Motor neuron (in vitro differentiated cells): ENCODE measurements at places on chromosomes 4 and X.
A peak's percentile ranks its signal among the peaks of the same experiment; 100 is the strongest.

DNA sequence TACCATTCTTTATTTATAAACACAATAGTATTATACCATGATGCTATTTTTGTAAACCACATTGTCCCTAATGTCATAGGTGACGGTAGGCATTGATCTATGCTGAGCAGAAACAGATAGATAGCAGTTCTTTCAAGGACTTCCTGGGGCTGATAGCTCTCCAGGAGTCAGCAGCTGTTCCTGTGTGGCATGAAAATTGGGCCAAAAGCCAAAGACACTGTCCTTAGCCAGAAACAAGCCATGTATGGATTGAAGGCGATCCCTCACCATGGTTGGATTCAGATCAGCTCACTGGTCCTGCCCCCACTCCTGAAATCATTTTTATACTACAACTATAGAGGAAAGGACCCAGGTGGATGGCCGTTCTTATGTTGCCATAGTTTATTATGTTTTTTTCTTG is 53.6 kb downstream of the DDX60 start:
- ATAC-seq = no peak

- ATAC-seq = no peak
These were observed 89.1 kb downstream of the FAM13A start for GRCh38 chr4:88967883-88968331.

GRCh38 chr4:55173580-55173979 is 48.2 kb upstream of the KDR start:
- no peak for ATAC-seq

DNA sequence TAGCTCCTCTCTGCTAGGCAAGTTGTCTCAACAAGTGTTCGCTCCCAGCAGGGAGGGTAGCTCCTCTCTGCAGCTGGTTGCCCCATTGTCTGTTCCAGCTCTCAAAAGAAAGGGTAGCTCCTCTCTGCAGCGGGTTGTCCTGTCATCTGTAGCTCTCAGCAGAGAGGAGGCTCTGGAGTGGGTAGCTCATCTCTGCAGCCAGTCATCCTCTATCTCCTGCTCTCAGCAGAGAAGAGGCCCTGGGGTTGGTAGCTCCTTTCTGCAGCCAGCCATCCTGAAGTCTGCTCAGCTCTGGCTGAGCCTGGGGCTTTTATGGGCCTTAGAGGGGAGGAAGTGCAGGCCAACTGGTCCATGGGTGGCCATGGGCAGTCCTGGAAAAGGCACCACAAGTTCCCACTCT is 342.7 kb downstream of the PTTG2 start:
- no peak for ATAC-seq

DNA sequence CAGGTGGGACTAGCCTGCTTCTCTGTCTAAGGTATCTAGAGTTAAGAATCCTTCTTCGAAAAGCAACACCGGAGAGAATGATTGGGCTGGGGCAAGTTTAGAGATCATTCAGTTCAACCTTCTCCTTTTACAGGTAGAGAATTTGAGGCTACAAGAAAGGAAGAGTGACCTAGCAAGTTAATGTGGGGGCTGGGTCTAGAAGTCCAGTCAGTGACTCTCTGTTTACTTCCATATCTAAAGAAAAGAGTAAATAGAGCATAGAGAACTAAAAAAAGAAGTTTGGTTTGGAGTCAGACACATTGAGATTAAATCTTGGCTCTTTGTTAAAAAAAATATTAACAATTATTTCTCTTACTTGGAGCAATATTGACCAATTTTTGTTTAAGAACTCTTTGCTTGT is 64.1 kb upstream of the NPNT start:
- ATAC-seq = no peak

GRCh38 chrX:1597345-1598020 is 6.1 kb downstream of the AKAP17A start:
- ATAC-seq = peak; percentile 8

DNA sequence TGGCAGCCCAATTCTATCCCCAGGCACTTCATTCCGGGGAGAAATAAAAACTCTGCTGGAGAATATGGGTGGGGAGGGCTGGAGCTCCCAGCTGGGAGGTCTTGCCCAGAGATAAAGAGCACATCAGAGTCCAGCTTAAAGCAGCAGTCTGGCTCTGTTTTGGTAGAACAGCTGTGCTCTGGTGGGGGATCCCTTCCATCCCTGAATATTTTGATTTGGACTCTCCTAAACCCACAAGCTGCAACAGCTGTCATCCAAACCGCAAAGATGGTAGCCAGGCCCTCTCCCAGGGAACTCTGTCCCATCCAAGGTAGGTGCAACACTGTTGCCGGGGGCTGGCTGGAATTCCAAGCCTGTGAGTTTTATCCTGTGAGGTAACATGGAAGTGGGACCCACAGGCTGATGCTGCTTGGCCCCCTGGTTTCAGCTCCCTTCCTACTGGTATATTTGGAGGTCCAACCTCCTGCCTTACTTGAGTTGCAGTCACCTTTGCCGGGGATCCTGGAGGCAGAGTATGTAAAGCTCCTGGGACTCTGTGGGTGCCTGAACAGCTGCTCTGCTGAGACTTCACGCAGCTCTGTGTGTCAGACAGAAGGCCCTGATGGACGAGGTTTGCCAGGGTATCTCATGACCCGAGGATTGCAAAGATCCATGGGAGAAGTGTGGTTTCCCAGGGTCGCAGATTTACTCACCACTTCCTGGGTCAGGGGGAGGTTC is 203.5 kb upstream of the ITM2A start:
- no peak for ATAC-seq

GRCh38 chr4:8294036-8294435 is 24.5 kb downstream of the HTRA3 start:
- ATAC-seq = no peak

GRCh38 chrX:38458071-38458470 is 103.3 kb upstream of the TSPAN7 start:
- ATAC-seq = no peak

- no peak for ATAC-seq
These were observed 787.9 kb upstream of the GALNTL6 start for GRCh38 chr4:171025343-171025742.
